Neural progenitor cell (in vitro differentiated cells): ENCODE measurements at places on chromosomes 4 and X. TPM values are rescaled to one million over a fixed set of nuclear protein-coding genes. Genes with fewer than 3 reads are reported as not detected.

The TMEM35A gene
- total RNA-seq, result 12.3 and 14.1 TPM in 2 replicates

The CCNI gene
- 425 and 511 TPM in 2 replicates for total RNA-seq

The SLITRK2 gene
- total RNA-seq, result 0.12 and 0.26 TPM in 2 replicates

The NPNT gene
- total RNA-seq, result 0.22 TPM in 1 of 2 replicates, not detected in the other

The AFF2 gene
- 13.5 and 18.0 TPM in 2 replicates for total RNA-seq

DNA sequence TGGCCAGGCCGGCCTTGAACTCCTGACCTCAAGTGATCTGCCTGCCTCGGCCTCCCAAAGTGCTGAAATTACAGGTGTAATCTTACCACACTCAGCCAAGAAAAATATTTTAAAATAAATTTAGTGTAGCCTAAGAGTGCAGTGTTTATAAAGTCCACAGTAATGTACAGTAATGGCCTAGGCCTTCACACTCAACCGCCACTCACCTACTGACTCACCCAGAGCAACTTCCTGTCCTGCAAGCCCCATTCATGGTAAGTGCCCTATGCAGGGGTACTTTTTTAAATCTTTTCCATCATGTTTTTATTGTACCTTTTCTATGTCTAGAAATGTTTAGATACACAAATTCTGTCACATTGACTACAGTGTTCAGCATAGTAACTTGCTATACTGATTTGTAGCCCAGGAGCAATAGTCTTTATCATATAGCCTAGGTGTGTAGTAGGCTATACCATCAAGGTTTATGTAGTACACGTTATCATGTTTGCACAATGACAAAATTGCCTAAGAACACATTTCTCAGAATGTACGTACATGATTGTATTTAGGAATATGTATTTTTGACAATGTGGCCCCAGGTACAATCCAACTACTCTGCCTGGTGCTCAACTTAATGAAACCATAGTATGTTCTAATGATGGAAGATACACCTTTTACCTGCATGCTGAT is 455.2 kb downstream of the PCDH7 start:
- H3K4me3 ChIP-seq, result no peak overlapping the region
- no peaks in the 10 kb centered on the region for H3K27me3 ChIP-seq
- no peak for DNase-seq
- H3K36me3 ChIP-seq, result no peaks in the 10 kb centered on the region

- DNase-seq, result peak; percentile 38
- no peak overlapping the region for H3K27ac ChIP-seq
- H3K27me3 ChIP-seq, result no peaks in the 10 kb centered on the region
- H3K36me3 ChIP-seq, result no peaks in the 10 kb centered on the region
- no peaks in the 10 kb centered on the region for H3K4me1 ChIP-seq
Observed at GRCh38 chrX:17944833-17945497, 83.9 kb upstream of the RAI2 start.

DNA sequence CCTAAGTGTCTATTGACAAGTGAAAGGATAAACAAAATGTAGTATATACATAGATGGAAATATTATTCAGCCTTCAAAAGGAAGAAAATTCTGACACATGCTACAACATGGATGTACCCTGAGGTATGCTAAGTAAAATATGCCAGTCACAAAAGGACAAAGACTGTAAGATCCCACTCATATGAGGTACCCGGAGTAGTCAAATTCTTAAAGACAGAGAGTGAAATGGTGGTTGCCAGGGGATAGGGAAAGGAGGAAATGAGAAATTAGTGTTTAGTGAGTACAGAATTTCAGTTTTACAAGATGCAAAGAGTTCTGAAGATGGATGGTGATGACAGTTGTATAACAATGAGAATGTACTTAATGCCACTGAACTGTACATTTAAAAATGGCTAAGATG is 102.3 kb upstream of the NAP1L5 start:
- no peak for DNase-seq
- H3K36me3 ChIP-seq, result no peaks in the 10 kb centered on the region
- H3K4me1 ChIP-seq, result no peaks in the 10 kb centered on the region
- H3K4me3 ChIP-seq, result no peak overlapping the region
- H3K27me3 ChIP-seq, result no peaks in the 10 kb centered on the region

DNA sequence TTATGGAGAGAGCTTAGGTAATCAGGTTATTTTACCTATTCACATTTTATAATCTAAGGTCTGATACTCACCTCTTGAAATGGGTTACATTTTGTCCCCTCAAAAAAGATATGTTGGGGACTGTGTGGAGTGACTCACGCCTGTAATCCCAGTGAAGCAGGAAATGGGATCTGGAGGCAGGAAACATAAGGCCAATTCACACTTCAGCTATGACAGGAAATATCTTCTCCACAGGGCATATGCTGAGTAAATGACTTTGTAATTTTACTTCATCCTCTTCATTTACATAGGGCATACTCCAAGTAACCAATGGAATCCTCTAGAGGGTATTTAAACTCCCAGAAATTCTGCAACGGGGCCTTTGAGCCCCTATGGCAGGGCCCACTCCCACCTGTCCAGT is 54.8 kb upstream of the ZMAT1 start:
- H3K4me1 ChIP-seq, result no peaks in the 10 kb centered on the region
- no peaks in the 10 kb centered on the region for H3K27me3 ChIP-seq
- no peaks in the 10 kb centered on the region for H3K36me3 ChIP-seq
- DNase-seq, result no peak

GRCh38 chr4:10534820-10535219 is 77.6 kb upstream of the ZNF518B start:
- H3K4me1 ChIP-seq, result peaks cover 52% of the 10 kb centered on the region
- no peaks in the 10 kb centered on the region for H3K27me3 ChIP-seq
- DNase-seq, result no peak

DNA sequence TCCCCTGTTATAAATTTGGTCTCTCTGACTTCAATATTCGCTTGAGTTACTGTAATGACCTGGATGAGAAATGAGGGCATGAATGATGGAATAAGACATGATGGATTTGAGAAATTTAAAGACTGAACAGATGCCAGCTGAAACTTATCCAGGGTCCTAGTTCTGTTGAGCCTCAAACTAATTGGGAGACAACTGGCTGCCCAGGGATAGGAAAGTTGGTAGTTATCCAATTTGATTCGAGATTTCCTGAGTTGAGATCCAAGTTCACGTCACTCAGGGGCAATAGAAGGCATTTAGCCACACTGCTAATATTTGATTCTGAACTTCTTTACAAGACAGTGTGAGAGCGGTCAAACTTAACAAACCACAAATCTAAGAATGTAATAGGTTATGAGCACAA is 159.0 kb upstream of the CXCL13 start:
- no peak overlapping the region for H3K27ac ChIP-seq
- no peaks in the 10 kb centered on the region for H3K4me1 ChIP-seq
- no peaks in the 10 kb centered on the region for H3K36me3 ChIP-seq
- no peak for DNase-seq
- H3K4me3 ChIP-seq, result no peak overlapping the region

DNA sequence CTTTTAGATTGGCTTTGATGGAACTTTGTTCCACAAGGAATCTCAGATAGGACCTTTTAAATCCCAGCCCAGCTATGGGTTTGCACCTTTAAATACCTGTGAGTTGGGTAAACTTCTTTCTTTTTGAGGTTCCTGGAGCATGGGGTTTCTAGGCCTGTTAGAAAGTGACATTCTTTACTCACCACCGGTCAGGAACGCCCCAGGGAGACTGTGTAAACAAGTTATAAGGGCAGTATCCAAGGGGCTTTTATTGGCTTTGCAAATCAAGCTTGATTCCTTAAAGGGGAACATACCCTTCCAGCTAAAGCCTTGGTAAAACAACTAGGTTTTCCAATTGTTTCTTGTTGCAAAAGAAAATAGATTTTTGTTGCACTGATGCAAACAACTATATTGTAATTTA is 93.4 kb downstream of the TENT5D start:
- no peaks in the 10 kb centered on the region for H3K36me3 ChIP-seq
- H3K27ac ChIP-seq, result no peak overlapping the region
- no peaks in the 10 kb centered on the region for H3K27me3 ChIP-seq
- peak; percentile 17 for DNase-seq
- H3K4me1 ChIP-seq, result peaks cover 12% of the 10 kb centered on the region

- no peak overlapping the region for H3K4me3 ChIP-seq
- no peak overlapping the region for H3K27ac ChIP-seq
- no peaks in the 10 kb centered on the region for H3K36me3 ChIP-seq
- H3K4me1 ChIP-seq, result no peaks in the 10 kb centered on the region
- DNase-seq, result no peak
- H3K27me3 ChIP-seq, result no peaks in the 10 kb centered on the region
Observed at GRCh38 chr4:187908731-187909130, 86.8 kb upstream of the ZFP42 start.

- H3K27ac ChIP-seq, result no peak overlapping the region
- no peaks in the 10 kb centered on the region for H3K4me1 ChIP-seq
Observed at GRCh38 chr4:74059161-74059829, 20.8 kb upstream of the CXCL3 start.

DNA sequence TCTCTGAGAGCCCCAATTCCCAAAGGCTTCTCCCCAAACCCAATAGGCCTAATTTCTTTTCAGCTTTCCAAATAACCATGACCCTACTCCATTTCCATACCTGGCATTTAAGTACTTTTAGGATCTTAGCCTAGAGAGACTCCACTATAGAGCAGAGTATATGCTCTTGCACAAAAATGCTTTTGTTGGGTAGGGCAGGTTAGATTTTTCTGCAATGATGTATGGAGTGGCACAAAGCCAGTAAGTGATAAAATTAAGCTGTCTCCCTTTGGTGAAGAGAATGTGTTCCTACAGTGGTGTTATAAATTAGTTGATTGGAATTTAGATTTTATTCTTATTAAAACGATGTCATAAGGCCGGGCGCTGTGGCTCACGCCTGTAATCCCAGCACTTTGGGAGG is 124.9 kb downstream of the INPP4B start:
- no peak for DNase-seq
- H3K27ac ChIP-seq, result no peak overlapping the region
- no peaks in the 10 kb centered on the region for H3K36me3 ChIP-seq
- no peaks in the 10 kb centered on the region for H3K27me3 ChIP-seq
- H3K4me1 ChIP-seq, result no peaks in the 10 kb centered on the region

- no peaks in the 10 kb centered on the region for H3K4me1 ChIP-seq
- H3K36me3 ChIP-seq, result no peaks in the 10 kb centered on the region
- DNase-seq, result no peak
- H3K4me3 ChIP-seq, result no peak overlapping the region
- H3K27ac ChIP-seq, result no peak overlapping the region
Observed at GRCh38 chrX:57952320-57952678, 42.0 kb upstream of the ZXDA start.

- peak; percentile 40 for DNase-seq
- peaks cover 5% of the 10 kb centered on the region for H3K4me1 ChIP-seq
- no peak overlapping the region for H3K27ac ChIP-seq
- H3K36me3 ChIP-seq, result no peaks in the 10 kb centered on the region
- H3K27me3 ChIP-seq, result no peaks in the 10 kb centered on the region
Observed at GRCh38 chrX:6917666-6918065, 229.8 kb upstream of the STS start.

- H3K4me3 ChIP-seq, result no peak overlapping the region
- no peaks in the 10 kb centered on the region for H3K36me3 ChIP-seq
- H3K27me3 ChIP-seq, result no peaks in the 10 kb centered on the region
- DNase-seq, result no peak
Observed at GRCh38 chr4:137640156-137640837, 108.0 kb upstream of the PCDH18 start.

DNA sequence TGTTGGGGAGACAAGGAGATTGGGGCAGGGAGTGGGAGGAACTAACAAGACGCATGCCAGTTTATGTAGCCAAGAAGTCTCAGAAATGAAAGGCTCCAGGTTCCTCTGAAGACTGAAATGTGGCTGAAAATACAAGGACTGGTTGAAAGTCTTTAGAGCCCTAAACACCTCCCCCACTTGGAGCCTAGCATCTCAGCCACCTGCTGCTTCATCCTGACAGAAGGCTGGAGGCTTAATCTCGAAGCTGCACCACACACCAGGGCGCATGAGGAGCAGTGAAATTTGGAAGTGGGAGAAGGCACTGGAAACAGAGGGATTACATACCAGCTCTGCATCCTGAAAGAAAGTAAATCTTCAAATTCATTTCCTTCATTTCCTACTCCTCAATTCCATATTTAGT is 160.7 kb upstream of the FTHL17 start:
- peak overlapping the region; percentile 74 for H3K27ac ChIP-seq
- H3K36me3 ChIP-seq, result no peaks in the 10 kb centered on the region
- H3K27me3 ChIP-seq, result no peaks in the 10 kb centered on the region
- peaks cover 30% of the 10 kb centered on the region for H3K4me1 ChIP-seq
- peak overlapping the region; percentile 9 for H3K4me3 ChIP-seq

- no peak overlapping the region for H3K27ac ChIP-seq
- H3K27me3 ChIP-seq, result no peaks in the 10 kb centered on the region
- no peak for DNase-seq
- no peak overlapping the region for H3K4me3 ChIP-seq
- H3K36me3 ChIP-seq, result no peaks in the 10 kb centered on the region
Observed at GRCh38 chr4:79466621-79467020, 58.6 kb upstream of the GK2 start.

DNA sequence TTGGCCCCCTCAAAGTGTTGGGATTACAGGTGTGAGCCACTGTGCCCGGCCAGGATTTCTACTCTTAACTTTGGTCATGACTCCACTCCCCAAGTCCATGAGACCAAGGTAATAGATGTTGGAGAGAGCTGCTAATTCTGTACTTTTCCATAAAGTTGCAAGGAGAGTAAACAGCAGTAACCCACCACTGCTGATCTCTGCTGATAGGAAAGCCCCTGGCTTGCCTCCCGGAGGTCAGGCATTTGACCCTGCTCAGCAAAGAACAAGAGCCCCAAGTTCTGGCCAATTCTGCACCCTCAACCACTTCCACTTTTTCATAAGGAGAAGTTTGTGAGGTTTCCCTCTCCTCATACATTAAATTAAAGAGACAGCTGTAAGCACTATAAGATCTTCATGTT is 143.0 kb downstream of the RASL11B start:
- H3K4me1 ChIP-seq, result no peaks in the 10 kb centered on the region
- H3K27me3 ChIP-seq, result no peaks in the 10 kb centered on the region
- no peaks in the 10 kb centered on the region for H3K36me3 ChIP-seq
- DNase-seq, result no peak
- no peak overlapping the region for H3K27ac ChIP-seq
- H3K4me3 ChIP-seq, result no peak overlapping the region

GRCh38 chr4:6674500-6675149 is 19.1 kb upstream of the S100P start:
- peak overlapping the region; percentile 83 for H3K4me3 ChIP-seq
- DNase-seq, result peak; percentile 40
- no peak overlapping the region for H3K27ac ChIP-seq
- no peaks in the 10 kb centered on the region for H3K27me3 ChIP-seq

- no peak overlapping the region for H3K27ac ChIP-seq
- H3K27me3 ChIP-seq, result no peaks in the 10 kb centered on the region
- no peak overlapping the region for H3K4me3 ChIP-seq
- no peaks in the 10 kb centered on the region for H3K36me3 ChIP-seq
- no peak for DNase-seq
Observed at GRCh38 chr4:92677805-92678204, 374.0 kb downstream of the GRID2 start.

DNA sequence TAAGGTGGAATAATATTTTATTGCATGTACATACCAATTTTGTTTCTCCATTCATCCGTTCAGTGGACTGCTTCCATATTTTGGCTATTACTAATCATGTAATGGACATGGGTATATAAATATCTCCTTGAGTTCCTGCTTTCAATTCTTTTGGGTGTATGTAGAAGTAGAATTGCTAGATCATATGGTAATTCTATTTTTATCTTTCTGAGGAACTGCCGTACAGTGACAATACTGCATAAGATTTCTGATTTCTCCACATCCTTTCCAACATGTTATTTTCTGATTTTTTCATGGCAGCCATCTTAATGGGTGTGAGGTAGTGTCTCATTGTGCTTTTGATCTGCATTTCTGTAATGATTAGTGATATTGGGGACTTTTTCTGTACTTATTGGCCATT is 19.2 kb downstream of the ALPK1 start:
- H3K36me3 ChIP-seq, result no peaks in the 10 kb centered on the region
- H3K4me3 ChIP-seq, result no peak overlapping the region
- H3K27ac ChIP-seq, result no peak overlapping the region
- DNase-seq, result no peak
- no peaks in the 10 kb centered on the region for H3K4me1 ChIP-seq
